ENCODE measurements at places on chromosomes 3 and 15.

GRCh38 chr3:60759439-60759838, 491.8 kb downstream of the FHIT start:
- no peak for DNase-seq

- no peak for DNase-seq
Measured at GRCh38 chr3:133547432-133548041, 25.9 kb upstream of the CDV3 start.

GRCh38 chr3:184354121-184354728, 7.2 kb downstream of the CLCN2 start:
- peak; percentile 66 for DNase-seq

DNA sequence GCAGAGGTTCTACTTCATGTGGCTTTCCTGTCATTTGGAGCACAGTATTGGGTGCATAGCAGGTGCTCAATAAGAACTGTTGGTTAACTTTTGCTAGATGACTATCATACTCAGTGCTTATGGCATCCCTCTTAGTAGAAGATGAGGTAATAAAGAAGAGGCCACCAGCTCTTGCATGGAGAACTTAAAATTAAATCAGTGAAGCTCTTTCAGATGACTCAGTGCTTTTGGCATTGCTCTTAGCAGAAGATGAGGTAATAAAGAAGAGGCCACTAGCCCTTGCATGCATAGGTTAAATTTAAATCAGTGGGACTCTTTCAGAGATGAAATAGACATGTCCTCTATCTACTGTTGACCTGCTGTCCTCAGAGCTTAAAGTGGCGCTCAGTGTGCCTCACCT, 109.4 kb upstream of the FGF7 start:
- no peak for DNase-seq

DNA sequence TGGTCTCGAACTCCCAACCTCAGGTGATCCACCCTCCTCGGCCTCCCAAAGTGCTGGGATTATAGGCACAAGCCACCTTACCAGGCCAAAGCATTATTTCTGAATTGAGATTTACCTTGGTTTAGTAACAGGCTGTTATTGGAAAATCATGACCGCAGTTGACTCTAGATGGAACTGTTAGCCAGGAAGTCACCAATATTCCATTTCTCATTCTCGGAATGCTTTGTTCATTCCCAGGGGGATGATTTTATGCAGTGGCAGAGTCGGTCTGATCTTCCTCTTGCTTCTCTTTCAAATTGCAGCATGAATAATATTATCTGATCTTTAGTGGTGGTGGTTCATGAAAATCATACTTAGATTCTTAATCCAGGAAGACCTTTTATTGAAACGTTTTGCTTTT, 195.5 kb upstream of the MBNL1 start:
- DNase-seq: no peak

DNA sequence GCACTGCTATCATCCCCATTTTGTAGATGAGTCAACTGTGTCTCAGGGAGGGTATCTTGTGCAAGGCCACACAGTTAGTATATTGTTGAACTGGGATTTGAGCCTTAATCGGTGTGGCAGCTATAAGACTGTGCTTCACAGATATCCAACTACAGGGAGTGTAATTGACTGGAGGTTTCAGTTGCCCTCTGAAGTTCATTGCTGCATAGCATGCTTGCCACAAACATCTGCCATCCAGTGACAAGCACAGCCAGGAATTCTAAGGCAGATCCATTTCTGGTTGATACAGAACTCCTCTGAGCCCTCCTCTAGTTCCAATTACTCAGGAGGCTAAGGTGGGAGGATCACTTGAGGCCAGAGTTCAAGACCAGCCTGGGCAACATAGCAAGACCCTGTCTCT, 16.4 kb downstream of the FSD2 start:
- DNase-seq: no peak

- DNase-seq: no peak
Measured at GRCh38 chr3:105152987-105153386, 213.7 kb upstream of the ALCAM start.

DNA sequence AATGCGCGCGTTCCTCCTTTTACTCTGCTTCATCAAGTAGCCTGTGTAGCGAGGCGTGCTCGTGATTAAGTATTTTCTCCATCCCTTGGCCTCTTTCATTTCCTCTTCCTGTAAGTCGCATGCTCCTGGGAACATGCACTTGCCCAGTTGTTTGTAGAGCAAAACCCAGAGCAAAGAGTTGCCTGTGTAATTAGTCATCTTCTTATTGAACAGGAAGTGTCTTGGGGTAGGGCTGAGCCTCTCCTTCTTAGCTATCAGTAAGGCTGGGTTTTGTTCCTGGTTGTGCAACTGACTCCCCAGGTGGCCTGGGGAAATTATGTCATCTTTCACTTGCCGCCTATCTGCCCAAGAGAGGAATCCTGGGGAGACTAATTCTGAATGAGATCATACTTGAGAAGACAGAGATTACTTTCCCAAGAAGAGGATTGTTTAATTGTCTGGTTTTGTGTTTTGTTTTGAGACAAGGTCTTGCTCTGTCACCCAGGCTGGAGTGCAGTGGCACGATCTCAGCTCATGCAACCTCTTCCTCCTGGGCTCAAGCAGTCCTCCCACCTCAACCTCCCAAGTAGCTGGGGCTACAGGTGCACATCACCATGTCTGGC, 14.9 kb downstream of the LIPH start:
- DNase-seq: peak; percentile 73

GRCh38 chr15:41930221-41930866, 36.5 kb upstream of the SPTBN5 start:
- peak; percentile 73 for DNase-seq

DNA sequence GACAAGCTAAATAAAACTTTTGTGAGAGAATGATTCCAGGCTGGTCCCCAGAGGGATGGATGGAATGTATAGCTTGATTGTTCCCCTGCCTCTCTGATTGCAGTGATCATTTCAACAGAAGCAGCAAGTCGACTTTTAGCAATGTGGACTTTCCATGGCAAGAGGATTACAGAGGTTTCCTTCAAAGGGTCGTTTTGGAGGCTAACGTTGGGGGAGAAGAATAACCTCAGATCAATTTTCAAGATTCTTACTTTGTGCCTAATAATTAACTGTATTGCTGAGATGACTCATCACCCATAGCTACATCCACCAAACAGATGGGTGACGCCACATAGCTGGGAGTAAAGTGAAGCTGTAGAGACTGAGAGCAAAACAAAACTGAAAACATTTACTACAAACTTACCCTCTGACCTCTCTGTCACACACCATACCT, 79.9 kb downstream of the GTPBP8 start:
- no peak for DNase-seq

DNA sequence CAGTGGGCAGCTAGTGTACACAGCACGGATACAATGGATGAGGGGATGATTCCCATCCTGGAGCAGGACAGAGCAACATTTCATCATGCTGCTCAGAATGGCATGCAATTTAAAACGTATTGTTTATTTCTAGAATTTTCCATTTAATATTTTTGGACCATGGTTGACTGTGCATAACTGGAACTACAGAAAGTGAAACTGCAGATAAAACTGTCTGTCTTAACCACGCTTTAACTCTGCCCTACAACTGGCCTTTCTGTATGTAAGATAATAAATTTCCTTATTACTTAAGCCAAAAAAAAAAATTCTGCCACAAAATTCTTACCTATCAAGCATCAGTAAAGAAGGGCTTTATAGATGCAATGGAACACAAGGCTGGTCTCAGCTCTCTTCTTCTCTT, 33.4 kb downstream of the AP3S2 start:
- no peak for DNase-seq

- DNase-seq: peak; percentile 54
Measured at GRCh38 chr15:60573936-60574335, 95.0 kb upstream of the ICE2 start.

GRCh38 chr15:96353416-96353929, 23.0 kb downstream of the NR2F2 start:
- DNase-seq: no peak

GRCh38 chr3:184239708-184240107, 9.1 kb downstream of the ALG3 start:
- DNase-seq: no peak

DNA sequence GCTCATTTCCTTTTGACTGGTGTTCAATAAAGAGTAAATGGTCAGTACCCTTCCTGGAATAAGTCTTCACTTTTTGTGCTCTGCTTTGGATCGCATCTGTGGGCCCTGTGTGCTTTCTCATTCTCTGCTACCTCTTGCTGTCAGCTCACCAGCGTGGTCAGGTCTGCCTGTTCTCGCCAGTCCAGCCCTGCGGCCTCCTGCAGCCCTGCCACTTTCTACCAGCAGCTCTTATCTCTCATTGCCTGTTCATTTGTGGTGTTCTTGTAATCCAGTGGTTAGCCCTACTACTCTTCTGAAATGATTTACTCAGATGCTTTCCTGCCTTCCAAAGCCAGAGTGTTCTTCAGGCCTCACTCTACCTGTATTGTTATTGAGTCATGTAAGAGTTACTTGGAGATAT, 54.8 kb downstream of the CHCHD6 start:
- no peak for DNase-seq

GRCh38 chr15:81216422-81216821, 19.7 kb downstream of the IL16 start:
- no peak for DNase-seq

GRCh38 chr3:11482021-11482420, 161.7 kb downstream of the VGLL4 start:
- peak; percentile 30 for DNase-seq

- DNase-seq: no peak
Measured at GRCh38 chr3:171865191-171865865, 22.2 kb downstream of the TMEM212 start.

GRCh38 chr15:73683777-73684580, at the start of gene CD276:
TSS of gene CD276 (plus strand) at chr15:73684383. CDS start at chr15:73699640, 15,257 bp downstream.
- DNase-seq: peak; percentile 73

DNA sequence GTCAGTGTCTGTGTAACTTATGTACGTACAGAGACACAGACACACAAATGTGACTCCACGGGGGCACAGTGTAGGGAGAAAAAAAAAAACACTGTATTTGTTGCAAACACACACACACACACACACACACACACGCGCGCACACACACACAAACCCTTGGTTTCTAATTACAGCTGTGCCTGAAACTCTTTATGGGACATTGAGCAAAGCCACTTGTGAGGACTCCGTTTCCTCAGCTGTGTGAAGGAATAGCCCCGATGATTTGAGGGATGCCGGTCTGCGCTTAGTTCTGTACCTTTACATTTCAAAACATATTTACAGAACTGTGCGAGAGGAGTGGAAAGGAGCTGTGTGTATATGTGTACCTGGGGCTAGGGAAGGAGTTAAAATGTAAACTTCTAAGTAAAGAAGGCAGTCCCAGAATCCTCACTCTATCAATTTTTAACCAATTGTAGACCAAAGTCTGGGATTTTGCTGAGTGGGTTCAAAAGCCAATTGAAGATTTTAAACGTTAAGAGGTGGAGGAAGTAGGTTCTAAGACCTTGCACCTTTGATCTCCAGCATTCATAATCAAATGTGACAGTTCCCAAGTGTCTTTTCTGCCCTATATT, 5.3 kb upstream of the BCL6 start:
- peak; percentile 33 for DNase-seq

DNA sequence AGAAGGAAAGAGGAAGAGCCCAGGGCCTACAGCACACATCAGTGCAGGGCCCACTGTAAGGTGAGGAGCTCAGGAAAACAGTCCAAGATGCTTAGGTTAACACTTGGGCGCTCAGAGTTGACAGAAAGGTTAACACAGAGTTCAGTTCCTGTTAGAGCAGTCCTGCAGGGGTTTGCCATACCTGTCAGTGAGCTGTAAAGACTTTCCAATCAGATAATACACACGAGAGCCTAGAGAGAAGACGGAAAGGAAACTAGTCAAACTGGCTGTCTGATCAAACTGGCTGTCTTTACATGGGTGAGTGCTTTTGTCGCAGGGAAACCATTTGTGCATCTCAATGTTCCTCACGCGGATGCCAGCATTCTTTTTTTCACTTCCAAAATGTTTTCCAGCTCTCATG, 61.4 kb upstream of the ARHGEF26 start:
- no peak for DNase-seq

DNA sequence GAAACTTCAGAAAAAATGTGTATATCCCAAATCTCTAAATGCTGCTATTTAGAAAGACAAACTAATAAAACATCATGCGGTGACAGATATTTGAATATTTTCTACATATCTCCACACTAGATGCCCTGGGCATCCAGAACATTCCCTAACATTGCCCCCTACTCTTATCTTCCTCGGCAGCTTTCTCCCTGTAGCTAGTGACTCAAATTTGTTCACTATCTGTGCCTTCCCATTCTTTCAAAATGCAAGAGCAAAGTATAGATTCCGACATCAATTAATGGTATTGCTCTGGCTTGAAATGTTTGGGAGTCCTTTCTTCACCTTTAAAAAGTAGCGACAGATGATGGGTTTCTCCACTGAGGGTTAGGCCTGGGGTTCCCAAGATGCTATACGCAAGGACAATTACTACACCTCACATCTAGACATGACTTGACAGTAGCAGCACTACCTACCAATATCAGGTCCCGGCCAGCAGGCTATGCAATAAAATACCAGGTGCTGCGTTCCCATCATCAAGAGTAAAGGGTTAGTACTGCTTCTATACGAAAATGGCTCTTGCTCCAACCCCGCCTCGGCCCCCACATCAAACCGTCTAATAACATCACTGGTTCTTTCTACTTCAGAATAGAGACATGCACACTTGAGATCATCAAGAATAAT, 631 bp downstream of the UBR1 start:
- peak; percentile 33 for DNase-seq

DNA sequence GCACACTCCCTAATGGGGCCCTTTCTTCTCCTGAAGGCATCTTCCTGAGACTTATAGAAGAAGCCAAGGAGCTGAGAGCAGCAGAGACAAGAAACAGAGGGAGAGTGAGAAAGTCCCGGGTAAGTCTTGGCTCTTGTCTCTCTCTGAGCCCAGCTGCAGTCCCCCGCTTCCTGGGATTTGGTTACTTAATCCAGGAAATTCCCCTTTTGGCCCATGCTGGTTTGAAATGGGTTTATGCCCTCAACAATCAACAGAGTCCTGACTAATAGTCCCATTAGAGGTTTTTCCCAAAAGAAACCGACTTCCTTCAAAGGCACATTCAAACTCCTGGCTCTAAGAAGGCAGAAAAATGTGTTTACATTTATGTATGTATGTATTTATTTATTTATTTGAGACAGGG, 22.0 kb downstream of the TMEM158 start:
- no peak for DNase-seq

GRCh38 chr15:41907141-41907540, 13.3 kb upstream of the SPTBN5 start:
- no peak for DNase-seq

- no peak for DNase-seq
Measured at GRCh38 chr3:42562047-42562907, 19.5 kb downstream of the SEC22C start.

DNA sequence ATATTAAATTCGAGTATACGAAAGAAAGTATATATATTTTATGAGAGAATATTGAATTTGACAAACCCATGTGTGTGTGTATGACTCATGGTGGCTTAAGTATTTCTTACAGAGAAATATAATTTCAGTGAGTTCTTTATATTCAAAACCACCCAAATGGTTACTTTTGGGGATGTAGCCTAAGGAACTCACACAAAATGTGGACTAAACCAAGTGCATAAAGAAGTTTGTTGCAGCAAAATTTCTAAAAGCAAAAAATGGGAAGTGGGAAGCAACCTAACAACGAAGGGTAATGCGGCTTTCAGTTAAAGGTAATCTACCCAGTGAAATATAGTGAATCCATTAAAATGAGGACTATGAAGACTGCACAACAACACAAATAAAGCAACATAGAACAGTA, 277.1 kb downstream of the EDEM1 start:
- DNase-seq: no peak

GRCh38 chr3:136343446-136343845, 93.3 kb downstream of the PCCB start:
- DNase-seq: no peak
